ENCODE measurements at places on chromosomes 11 and 22. TPM values are rescaled to one million over a fixed set of nuclear protein-coding genes. Genes with fewer than 3 reads are reported as not detected.

Gene IRAG1
- polyA plus RNA-seq, result 2.7 TPM

Gene SCGB1D2
- not detected for polyA plus RNA-seq

Gene KCTD14
- 5.9 TPM for polyA plus RNA-seq

Gene LUZP2
- polyA plus RNA-seq, result 3.8 TPM

Gene OR51B5
- polyA plus RNA-seq, result not detected

Gene ADAMTS15
- 0.38 TPM for polyA plus RNA-seq

Gene OR8D1
- polyA plus RNA-seq, result not detected

Gene OR6T1
- not detected for polyA plus RNA-seq

Gene KRTAP5-9
- polyA plus RNA-seq, result not detected

Gene SLC25A45
- 0.89 TPM for polyA plus RNA-seq

Gene PVALB
- 7.9 TPM for polyA plus RNA-seq

Gene FLRT1
- polyA plus RNA-seq, result 0.76 TPM

Gene OR4D5
- polyA plus RNA-seq, result not detected

Gene ARL2
- polyA plus RNA-seq, result 216 TPM

Gene DBX1
- 0.16 TPM for polyA plus RNA-seq

Gene SAA1
- polyA plus RNA-seq, result not detected

Gene MRGPRE
- not detected for polyA plus RNA-seq
